ENCODE measurements at places on chromosomes 1 and 21.
A peak's percentile ranks its signal among the peaks of the same experiment; 100 is the strongest.

DNA sequence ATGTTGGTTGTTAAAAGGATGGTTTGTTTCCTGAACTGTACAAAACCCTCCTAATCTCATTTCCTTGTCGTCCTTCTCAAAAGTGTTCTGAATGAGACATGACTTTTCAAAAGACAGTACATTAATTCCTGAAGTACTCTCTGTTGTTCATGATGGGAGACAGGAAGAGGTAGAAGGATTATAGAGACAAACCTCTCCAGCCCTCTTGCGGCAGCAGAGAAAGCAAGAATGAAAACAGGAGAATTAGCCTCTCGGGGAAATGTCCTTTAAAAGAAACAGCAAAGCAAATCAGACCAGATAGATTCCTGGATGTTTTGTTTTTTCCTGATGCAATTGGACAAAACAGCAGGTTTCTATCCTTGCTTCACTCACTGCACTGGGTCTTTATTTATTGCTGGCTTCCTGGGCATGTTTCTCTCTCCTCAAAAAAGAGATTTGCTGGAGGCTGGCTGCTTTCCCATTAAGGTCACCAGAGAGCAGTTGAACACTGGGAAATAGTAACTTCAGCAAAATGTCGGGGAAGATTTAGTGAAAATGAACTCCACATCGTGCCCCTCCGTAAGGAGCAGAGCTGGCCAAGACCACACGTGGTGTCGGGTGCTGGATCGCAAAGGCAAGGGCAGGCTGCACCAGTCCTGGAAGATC is 145.8 kb upstream of the SYT6 start:
- DNase-seq: no peak

GRCh38 chr1:232922485-232922884 is 27.9 kb upstream of the NTPCR start:
- no peak for DNase-seq

- no peak for DNase-seq
Observed at GRCh38 chr1:178844436-178844835, 26.4 kb downstream of the ANGPTL1 start.

DNA sequence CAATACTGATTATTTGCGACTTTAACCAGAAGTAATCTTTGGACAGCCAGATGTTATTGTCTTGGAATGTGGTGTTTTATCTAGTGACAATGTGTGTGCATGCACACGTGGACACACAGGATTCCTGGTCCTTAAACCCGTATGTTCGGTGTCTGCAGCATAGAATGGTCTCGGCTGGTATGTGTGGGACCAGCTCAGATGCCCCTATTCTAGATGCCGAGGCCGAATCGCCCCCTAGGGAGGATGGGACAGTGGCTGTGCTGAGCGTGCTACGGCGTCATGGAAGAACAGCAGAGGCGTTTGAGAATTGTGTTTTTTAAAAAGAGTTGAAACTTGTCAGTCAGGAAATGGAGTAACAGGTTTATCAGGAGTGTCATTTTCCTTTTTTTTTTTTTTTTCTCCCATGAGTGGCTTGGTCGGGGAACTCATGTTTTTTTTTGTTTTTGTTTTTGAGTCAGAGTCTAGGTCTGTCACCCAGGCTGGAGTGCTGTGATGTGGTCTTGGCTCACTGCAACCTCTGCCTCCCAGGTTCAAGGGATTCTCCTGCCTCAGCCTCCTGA is 30.1 kb downstream of the SKI start:
- DNase-seq: no peak

- no peak for DNase-seq
Observed at GRCh38 chr1:97726386-97726785, 194.4 kb downstream of the DPYD start.

DNA sequence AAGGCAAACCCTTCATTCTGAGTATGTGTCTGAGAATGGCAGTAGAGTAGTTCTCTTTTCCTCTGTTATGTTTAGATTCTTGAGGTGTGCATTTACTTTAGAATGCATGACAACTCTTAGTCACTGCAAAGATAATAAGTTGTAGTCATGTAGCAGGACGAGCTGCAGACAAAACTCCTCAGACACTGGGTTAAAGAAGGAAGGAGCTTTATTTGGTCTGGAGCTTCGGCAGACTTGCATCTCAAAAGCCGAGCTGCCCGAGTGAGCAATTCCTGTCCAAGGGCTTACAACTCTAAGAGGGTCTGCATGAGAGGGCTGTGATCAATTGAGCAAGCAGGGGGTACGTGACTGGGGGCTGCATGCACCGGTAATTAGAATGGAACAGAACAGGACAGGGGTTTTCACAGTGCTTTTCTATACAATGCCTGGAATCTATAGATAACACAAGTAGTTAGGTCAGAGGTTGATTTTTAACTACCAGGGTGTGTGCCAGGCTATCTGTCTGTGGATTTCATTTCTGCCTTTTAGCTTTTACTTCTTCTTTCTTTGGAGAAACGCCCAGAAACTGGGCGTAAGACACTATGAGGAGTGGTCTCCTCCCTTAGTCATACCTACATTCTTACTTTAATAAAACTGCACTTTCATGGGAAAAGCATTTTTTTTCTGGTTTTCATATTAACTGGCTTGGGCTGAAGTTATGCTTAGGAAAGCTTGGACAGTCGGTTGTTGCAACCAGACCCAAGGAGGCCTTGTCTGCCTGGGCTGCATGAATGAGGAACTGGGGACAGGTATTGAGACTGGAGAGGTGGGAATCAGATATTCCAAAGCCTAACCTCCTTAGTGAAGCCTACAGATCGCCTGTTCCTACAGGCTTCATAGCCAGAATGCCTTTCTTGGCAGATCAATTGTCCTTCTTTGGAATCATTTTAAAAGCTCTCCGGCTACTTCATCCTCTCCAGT is 115.1 kb downstream of the RHOU start:
- peak; percentile 57 for DNase-seq

- peak; percentile 8 for DNase-seq
Observed at GRCh38 chr1:114310695-114311271, 157.1 kb upstream of the SYT6 start.

DNA sequence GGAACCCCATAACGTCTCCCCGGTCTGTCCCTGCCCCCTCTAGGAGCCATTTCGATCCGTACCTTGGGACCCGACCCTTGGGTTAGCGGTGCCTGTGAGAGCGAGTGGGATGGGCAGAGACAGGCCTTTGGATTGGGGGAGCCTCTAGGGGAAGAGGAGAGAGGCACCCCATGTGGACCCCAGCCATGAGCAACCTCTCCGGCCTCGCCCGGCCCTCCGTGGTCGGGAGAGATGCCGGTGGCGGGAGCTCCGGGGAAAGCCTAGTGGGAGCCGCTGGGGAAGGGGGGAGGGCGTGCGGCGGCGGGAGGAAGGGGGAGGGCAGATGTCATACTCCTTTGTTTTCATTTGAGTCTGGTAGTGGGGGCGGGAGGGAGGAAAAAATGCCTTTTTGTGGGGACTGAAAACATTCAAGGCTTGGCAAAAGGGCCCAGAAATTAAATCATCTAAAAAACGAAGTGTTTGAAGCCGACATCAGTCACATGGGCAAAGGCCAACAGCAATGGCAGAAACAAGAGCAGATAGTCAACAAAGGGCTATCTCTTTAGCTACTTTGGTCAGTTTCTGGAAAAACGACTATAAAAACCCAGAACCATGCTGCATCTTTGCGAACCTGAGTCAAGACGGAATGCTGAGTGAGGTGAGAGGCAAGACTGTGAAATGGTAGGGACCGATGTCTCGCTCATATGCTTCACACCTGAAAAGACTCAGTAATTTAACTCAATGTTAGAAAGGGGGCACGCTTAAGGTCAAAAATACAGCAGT is 758 bp downstream of the PTBP2 start:
- no peak for DNase-seq

DNA sequence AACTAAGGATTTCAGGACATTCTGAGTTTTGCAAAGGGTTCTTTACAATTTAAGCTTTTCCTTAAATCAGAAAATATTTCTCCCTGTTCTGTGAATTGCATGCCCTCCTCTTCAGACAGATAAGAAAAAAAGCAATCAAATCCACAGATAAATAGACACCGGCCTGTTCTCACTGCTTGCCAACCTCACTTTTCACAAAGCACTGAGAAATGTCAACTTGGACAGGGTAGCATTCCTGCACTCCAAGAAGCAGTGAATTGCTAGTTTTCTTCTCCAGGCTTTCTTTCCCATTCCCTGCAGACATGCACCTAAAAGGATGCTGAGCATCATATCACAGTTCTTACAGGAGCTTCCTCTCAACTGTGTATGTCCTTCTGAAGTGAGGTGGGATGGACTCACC is 226.0 kb downstream of the CHRM3 start:
- DNase-seq: no peak

- DNase-seq: peak; percentile 14
Observed at GRCh38 chr1:236753516-236753915, 41.6 kb upstream of the MTR start.

DNA sequence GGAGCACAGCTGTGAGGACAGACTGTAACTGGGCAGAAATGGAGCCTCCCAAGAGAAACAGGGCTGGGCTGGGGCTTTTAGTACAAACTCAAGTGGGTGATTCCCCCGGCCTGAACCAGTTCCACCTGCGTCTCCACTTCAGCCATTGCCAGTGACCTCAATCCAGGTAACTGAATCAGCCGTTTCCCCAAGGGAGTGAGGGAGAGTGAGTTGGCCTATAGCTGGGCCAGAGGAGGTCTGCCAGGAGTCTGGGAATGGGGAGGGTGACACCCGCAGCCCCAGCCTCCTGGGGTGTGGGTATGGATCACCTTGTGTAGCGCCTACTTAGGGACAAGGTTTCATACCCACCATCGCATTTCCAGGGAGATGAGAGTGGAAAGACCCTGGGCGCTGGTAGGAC is 8.5 kb downstream of the SLC26A9 start:
- DNase-seq: no peak

DNA sequence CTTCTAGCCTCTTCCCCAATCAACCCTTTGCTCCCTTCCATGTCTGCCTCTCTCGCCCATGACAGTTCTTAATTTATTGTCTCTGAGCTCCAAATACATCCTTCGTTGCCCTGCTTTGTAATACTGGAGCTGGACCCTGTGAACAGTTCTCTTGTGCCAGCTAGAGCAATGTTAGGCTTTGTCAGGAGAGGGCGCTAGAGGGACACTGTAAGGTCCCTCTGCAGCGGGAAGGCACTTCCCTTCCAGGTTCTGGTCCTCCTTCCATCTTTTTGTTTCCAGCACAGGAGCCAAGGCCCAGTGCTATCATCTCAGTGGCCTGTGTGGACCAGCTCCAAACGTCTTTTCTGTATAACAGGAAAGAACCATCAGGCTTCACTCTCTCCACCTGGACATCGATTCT is 95.9 kb downstream of the PTPRU start:
- peak; percentile 74 for DNase-seq

- DNase-seq: no peak
Observed at GRCh38 chr1:207261971-207262370, 59.5 kb upstream of the CD55 start.

GRCh38 chr1:36446746-36447145 is 3.5 kb downstream of the OSCP1 start:
- peak; percentile 76 for DNase-seq

DNA sequence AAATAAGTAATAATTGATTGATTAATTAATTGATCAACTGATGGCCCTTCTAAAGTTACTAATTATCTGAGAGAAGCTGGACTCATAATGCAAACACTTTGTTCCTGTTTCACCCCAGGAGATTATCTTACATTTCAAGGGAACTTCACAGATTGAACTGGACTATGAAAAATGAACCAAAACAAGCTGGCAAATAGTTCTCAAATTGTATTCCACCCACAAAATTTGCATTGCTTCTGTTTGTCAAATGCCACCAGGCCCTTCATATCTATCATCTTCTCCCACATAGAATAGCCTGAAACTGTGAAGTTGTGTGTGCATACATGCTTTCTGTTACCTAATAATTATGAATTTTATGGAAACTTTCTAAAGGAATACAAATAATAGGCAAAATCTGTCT is 104.0 kb downstream of the ZNF281 start:
- no peak for DNase-seq

- no peak for DNase-seq
Observed at GRCh38 chr1:80305466-80305865, 1298.9 kb upstream of the ADGRL4 start.

DNA sequence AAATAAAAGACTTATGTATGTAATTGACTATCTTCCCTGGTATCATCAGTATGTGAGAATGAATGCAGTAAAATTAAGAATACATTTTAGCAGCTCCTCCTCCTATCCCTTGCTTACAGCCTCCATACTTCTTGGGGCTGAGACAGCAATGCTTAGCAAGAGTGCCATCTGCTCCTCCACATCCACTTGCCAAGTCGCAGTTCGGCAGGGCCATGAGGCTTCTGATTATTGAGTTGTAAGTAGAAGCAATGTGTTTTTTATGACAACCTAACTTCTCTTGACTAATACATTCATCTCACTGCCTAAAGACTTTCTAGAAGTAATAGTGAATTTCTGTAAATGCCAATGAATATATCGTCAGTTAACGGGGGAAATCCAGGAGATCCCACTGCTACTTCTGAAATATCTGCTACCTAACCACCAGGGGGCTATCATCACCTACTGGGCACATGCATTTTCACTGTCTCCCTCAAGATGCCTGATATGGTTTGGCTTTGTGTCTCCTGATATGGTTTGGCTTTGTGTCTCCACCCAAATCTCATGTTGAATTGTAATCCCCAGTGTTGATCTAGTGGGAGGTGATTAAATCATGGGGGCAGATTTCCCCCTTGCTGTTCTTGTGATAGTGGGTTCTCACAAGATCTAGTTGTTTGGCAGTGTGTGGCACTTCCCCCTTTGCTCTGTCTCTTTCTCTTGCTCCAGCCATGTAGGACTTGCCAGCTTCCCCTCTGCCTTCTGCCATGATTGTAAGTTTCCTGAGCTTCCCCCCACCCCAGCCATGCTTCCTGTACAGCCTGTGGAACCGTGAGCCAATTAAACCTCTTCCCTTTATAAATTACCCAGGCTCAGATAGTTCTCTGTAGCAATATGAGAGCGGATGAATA is 59.6 kb downstream of the EXTL2 start:
- peak; percentile 43 for DNase-seq

DNA sequence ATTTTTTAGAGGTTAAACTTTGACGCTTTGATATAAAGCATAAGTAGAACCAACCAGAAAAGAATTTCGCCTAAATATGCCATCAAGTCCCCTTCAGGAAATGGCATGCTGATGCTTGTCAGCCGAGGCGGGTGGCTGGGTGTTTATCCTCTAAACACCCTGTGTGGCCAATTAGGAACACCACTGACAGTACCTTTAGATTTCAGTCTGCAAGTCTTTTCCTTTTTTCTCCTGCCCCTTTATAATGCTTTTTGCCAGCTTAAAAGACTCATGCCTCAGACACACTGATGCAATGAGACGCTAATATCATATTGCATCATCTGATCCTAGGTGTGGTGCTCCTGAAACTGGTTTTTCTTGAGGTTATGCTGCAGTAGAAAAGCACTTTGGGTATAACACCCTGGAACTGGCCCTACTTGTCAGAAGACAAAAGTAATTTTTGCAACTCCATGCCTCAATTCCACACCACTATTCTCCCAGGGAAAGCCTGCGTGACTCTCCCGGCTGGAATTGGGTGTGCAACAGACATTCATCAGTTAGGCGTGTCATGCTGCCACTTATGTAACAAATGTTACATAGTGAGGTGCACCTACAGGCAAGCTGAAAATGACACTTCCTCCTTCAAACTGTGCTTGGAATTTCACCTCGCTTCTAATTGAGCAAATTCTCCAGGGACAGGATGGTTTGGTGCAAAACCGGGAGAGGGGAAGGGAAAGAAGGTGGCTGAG is 2.0 kb upstream of the RCC2 start:
- DNase-seq: peak; percentile 32

- DNase-seq: peak; percentile 2
Observed at GRCh38 chr1:87683196-87683956, 354.7 kb downstream of the LMO4 start.

Measured in suppressor macrophage (primary cell).